ENCODE measurements at places on chromosomes 12 and 14.

DNA sequence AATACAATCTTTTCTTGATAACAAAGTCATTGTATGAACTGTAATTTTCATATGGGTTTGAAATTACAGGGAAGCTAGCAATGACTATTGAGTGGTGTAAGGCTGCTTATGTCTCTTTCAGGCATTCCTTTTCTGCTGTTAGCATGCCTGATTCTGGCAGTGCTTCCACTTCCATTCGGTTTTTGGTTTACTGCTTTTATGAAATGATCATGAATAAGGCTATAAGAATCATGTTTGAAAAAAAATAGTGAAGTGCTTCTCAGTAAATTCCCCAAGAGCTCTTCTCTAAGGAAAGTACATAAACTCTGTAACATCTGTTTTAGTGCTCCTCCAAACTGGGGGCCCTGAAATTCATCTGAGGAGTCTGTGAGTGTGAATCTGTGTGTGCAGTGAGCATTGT lies 434.0 kb upstream of the RGS6 start:
- DNase-seq = peak; percentile 73

DNA sequence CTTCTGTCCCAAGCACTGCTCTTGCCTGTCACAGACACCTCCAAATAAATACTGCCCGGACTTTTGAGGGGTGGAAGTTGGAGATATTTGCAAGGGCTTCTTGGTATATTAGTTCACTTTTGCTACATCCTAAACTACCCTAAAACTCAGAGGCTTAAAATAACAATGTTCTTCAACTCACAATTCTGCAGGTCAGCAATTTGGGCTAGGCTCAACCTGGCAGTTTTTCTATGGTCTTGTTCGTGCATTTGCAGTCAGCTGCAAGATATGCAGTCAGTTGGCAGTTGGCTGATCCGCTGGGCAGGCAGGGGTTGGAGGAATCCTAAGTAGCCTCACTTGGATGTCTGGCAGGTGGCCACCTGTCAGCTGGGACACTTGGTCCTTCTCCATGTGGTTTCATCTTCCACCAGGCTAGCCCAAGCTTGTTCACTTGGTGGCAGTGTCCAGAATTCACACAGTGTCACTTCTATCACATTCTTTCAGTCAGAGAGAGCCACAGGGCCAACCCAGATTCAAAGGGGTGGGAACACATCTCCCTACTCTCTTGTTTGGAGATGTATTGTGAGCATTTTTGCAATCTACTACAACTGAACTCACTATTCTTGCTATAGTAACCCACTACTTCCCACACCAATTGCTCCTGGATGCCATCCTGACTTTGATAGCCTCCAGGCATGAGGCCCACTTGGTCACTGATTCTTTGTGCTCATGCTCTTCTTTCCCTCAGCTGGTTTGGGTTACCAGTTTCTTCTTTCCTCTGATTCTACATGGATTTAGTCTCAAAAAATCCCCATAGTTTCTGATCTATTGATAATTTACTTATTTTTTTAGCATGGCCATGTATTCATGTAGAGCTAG lies 27.8 kb upstream of the CAPRIN2 start:
- DNase-seq = no peak

DNA sequence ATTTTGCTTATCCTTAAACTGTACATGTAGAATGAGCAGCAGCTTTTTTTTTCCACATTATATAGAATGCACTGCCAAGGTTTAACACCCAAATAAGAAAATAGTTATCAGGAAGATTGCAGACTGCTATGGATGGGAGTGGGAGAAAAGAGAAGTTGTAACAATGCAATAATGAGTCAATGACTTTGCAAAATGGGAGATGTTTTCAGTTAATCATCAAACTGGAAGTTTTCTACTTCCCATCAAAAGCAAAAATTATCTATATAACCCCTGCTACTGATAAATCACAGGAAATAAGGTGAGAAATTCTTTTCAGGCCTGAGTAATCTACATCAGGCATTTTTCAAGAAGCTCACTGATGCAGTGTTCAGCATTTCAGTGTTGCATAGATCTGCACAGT lies 309.1 kb downstream of the GXYLT1 start:
- DNase-seq = no peak

GRCh38 chr12:84641940-84642545 lies 270.6 kb downstream of the SLC6A15 start:
- no peak for DNase-seq

DNA sequence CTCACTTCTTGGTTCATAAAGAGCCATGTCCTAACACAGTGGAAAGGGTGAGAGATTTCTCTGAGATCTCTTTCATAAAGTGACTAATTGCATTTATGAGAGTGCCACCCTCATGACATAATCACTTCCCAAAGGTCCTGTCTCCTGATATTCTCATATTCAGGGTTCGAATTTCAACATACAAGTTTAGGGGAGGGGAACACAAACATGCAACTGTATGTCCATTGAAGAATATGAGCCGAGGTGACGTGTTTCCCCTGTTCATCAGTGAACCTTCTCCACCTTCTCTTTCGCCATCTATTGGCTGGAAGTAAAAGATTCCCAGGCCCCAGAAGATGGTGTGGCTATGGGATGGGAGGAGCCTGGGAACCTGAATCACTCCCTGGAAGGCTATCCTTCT lies 354.2 kb upstream of the ATP2B1 start:
- no peak for DNase-seq

DNA sequence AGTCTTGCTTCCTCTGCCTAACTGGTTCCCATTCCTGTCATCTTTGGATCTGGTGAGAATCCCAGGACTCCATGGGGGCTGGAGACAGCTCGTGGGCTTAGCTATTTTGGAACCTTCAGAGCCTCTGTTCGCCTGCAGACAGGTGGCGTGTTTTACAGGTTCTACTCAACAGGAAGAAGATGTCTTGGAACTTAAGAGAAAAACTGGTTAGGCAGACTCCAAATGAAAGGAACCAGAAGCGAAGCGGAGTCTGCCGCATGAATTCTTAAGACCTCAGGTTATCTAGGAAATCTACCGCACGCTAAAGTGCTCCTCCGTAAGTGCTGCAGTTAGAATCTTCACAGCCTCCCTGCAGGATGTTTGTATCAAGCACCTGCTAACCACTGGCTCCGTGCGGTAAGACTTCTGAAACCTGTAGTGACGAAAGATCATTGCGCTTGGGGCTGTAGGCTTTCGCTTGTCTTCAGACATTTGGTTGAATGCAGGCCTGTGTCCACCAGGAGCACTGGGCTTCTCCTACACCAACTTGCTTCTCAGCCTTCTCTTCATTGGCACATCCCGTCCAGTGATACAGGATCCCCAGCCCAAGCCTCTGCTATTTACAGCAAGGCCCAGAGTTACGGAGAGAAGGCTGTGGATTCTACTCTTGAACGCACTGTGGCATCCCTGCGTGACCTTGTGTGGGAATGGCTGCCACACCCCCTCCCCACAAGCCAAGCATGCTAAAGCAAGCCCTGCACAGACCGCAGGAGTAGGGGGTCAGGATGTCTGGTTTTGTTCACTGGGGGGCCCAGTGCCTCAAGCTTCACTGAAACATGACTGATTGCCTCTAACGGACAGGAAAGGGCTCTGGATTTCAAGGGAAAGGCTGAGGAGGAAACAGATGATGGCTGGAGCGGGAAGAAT lies 35.0 kb downstream of the ACADS start:
- DNase-seq = peak; percentile 42

- DNase-seq = no peak
Observed at GRCh38 chr14:71429902-71430301, 502.3 kb upstream of the RGS6 start.

DNA sequence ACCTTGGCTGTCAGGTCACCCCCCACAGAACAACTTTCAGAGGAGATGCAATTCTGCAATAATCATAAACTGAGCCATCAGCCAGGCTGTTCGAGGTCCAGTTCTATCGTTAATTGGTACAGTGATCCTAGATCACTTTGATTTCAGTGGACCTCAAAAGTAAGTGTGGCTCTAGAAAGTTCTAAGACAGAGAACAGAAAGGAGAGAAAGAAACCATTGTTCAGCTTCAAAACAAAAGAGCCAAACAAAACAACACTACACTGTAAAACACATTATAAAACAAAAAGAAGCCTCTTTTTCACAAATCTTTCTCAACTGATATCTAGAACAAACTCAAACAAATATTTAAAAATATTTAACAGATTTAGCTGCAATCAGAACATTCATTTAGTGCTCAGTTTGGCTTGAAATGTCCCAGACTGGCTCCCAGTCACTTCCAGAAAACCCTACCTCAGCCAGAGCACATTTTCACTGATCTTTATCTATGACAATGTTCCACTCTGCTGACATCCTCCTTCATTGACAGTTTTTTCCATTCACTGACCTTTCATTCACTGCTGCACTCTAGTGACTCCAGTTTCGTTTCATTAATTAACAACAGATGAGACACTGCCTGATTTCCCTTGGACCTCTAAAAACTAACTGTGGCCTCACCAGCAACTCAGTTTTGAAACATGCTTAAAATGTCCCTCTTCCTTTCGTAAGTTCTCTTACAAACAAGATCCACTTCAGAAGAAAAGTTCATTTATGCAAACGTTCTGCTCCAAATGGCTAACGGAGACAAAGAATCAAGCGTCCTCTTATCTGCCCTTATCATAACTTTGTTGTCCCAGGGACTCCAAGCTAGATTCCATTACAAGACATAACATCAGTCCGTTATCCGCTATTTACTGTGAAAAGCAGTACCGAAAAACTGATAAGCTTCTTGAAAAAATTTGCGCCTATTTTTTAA lies 56.8 kb downstream of the DUSP16 start:
- peak; percentile 88 for DNase-seq

- DNase-seq = no peak
Observed at GRCh38 chr14:105227346-105227745, 21.0 kb upstream of the BTBD6 start.

DNA sequence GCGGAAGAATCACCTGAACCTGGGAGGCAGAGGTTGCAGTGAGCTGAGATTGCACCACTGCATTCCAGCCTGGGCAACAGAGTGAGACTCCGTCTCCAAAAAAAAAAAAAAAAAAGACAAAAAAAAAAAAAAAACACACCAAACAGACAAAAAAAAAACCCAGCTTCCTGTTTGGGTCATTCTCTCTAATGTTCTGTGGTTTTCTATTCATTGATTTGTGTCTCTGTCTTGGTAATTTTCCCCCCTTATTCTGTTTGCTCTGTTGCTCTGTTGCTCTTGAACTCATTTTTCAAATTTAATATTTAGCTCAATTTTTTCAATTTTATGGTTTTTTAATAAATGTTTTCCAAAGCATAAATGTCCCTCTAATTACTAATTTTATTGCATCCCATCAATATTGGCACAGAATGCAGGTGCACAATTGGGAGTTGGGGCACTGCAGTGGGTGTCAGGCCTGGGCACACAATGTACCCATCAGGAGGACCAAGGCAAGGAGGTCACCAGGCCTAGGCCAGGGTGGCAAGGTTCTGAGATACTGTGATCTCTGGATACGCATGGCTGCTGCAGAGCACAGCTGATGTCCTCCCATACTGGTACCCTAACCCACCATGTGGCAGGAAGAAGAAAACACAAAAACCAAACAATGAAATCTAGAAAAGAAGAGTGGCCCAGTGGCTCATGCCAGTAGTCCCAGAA lies 8.0 kb upstream of the GNPTAB start:
- no peak for DNase-seq

Data from osteoblast (primary cell).